ENCODE measurements at places on chromosomes 3 and 15.
A peak's percentile ranks its signal among the peaks of the same experiment; 100 is the strongest.

DNA sequence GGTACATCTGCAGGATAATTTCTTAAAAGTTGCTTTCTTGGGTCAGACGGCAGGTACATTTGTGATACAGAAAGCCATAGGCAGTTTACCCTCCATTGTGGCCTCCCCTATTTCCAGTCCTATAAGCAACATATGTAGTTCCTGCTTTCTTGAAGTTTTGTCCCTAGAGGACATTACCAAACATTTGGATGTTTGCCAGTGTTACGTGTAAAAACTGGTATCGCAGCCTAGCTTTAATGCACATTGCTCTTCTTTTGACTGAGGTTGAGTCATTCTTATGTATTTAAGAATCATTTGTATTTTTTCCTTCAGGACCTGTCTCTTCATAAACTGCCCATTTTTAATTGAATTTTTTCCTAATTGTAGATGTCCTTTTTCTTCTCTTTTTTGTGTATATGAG, 114.3 kb downstream of the DIPK2A start:
- DNase-seq = peak; percentile 1

DNA sequence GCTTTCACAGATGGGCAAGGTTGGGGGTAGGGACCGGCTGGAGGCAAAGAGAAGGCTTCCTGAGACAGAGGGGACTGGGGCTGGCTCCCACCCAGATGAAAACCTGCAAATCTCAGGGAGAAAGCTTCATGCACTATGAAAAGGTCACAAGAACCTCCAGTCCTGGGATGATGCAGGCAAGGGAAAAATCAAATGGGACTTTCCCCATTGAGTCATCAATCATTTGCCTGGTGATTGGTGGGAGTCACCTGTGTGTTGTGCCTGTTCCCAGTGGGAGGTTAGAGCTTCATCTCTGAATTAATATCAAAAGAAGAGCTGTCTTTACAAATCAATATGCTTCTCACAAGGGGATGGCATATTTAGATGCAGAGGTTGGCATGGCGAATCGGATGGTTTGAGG, 49.9 kb downstream of the CACNA1D start:
- DNase-seq = no peak

DNA sequence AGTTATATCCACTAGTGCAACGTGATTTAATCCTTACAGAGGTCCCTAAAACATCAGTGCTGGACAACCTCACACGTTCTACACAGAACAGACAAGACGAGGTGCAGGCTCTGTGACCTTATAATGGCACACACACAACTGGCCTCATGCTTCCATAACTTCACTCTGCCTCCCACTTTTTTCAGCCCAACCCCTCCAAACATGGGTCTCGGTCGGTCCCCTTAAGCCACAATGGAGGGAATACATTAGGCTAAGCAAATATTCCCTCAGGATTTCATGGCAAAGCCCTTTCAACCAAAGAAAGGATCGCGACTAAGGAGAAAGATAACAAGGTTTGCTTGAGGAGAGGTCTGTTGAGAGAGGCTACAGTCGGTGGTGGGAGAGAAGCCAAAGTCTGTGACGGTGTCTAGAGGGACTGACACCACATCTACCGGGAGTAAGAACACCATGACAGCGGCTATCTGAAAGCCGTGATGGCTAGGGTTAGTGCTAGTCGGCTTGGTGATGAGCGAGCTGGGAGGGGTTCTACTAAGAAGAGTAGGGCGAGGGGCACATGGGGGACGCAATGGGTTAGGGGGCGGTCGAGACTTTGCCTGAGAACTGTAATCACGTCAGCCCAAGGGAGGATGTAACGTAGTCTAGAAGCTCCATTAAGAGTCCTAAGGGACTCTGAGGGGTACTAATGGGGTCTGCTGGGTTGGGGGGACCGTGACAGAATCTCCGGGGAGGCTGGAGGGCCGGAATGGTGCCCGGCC, 1.0 kb downstream of the MYO9A start:
- DNase-seq = peak; percentile 64

GRCh38 chr15:51307811-51308210, 30.6 kb downstream of the CYP19A1 start:
- DNase-seq = no peak

DNA sequence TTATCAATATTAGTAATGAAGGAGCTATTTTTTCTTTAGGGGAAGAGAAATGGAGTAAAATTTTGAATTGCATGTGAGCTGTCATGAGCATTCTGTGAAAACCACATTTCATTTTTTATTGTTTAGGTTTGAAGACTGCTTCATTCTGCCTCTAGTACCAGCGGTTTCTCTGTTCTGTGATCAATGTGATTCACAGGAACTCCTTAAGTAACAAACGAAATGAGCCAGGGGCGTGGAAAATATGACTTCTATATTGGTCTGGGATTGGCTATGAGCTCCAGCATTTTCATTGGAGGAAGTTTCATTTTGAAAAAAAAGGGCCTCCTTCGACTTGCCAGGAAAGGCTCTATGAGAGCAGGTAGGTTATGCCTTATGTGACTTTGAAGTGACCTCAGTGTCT, 13.0 kb downstream of the NIPA2 start:
- no peak for DNase-seq

DNA sequence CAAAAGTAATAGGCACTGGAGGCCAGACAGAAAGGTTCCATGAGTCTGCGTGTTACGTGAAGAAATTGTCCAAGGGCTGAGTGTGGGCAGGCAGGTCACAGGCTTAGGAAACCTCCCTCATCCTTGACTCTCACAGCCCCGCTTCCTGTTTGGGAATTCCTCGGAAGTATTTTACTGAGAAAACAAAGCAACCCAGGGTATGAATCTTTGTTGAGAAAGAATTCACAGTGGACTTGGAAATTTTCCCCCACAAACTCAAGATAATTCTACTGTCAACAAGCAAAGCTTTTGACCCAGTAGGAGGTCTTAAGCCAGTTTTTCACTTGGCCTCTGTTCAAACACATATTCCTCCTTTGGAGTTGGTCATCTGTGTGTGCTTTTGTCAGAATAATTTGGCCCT, 377.1 kb upstream of the TPM1 start:
- DNase-seq = peak; percentile 49

DNA sequence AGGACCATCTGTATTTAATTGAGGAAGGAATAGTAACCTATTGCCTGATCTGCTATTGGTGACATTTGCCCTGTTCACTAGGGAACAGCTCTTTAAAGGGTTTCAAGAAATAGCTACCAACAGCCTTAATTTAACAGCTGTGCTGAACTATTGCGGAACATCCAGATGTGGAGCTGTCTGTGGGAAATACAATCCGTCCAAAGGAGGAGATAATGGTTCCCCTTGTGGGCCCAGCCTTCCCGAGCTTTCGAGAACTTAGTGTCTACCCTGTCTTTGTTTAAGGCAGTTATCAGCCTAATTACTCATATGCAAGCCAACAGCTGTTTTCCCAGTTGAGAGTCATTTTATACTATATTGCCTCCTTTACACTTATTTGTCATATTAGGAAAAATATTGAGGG, 398.6 kb downstream of the WDR72 start:
- no peak for DNase-seq

All from endothelial cell of umbilical vein (primary cell).